ENCODE measurements at places on chromosomes 4 and X. TPM values are rescaled to one million over a fixed set of nuclear protein-coding genes. Genes with fewer than 3 reads are reported as not detected.

The NAA11 gene
- total RNA-seq, result not detected

The NAP1L3 gene
- 2.8 TPM for total RNA-seq

The MAGEE2 gene
- total RNA-seq, result not detected

The FREM3 gene
- not detected for total RNA-seq

The PACRGL gene
- 25.6 TPM for total RNA-seq

The SMARCA1 gene
- 28.8 TPM for total RNA-seq

The AADAT gene
- total RNA-seq, result 7.5 TPM

The SH3TC1 gene
- 2.2 TPM for total RNA-seq

The PPP1R2C gene
- not detected for total RNA-seq

The TRPC3 gene
- total RNA-seq, result 1.6 TPM

The NEUROG2 gene
- not detected for total RNA-seq

The NOX1 gene
- total RNA-seq, result not detected

The LRPAP1 gene
- total RNA-seq, result 196 TPM

The HS6ST2 gene
- total RNA-seq, result 2.2 TPM

The SH3BP2 gene
- 16.7 TPM for total RNA-seq
